ENCODE measurements at places on chromosomes 1 and 21.

- no peak for DNase-seq
Observed at GRCh38 chr21:14753069-14753465, 207.0 kb upstream of the SAMSN1 start.

DNA sequence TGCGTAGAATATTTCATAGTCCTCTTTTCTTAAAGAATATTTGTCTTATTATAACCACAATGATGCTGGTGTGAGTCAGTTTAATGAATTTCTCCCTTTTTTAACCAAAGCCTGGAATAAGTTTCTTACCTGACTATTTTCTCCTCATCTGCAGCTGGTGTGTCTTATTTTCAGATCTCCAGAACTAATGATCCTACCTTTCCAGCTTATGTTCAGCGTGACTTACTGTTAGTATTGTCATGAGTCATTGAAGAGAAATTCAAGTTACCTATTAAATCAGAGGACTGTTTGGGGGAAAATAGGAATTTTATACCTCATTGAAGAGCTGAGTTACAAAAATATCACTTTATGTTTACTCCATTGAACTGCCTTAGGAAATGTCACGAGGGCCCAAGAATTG lies 482.1 kb downstream of the RWDD3 start:
- DNase-seq, result no peak

- no peak for DNase-seq
Observed at GRCh38 chr1:50976890-50977574, 7.0 kb downstream of the CDKN2C start.

DNA sequence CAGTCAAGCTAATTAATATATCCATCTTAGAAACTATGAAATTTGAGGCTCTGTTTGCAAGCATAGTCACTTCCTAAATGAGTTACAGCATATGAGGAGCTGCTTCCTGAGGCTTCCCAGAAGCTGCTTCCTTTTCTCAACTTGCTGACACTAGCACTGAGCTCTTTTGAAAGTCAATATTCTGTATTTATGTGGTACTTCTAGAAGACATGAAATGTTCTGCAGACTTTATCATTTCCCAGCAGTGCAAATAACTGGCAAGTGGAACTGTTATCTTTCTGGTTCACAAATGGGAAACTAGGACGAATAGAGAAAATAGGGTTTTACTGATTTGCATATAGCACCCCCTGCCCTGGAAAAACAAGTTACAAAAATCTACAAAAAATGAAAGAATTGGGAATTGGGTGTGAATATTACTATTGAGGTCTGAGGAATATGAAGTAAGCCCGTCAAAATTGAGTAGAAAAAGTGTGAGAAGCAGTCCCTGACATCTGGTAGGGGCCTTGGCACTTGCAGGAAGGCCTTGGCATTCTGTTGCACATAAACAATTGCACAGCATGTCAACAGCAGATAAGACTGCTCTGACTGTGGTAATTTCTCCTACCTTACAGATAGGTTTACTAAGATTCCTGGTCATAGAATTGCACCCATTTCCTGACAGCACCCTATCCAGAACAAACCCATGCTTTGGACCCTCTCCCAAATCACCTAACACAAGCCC lies 7.1 kb downstream of the GIPC2 start:
- no peak for DNase-seq

DNA sequence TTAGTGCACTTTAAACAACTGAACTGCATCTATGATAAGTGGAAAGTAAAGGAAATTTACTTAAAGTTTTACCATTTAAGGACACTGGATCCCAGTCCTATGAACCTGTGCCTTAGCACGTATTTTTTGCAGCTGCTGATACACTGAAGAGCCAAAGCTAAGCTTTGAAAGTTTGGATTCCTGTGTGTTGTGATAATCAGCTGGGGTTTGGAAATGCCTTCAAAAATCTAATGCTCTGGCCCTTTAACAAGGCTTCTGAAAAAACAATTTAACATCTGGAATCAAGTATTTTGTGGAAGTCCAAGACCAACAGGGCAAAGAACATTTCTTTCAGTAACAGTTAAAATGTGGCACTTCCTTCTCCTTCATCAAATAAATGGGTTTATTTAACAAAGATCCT lies 51.8 kb downstream of the DDAH1 start:
- no peak for DNase-seq

GRCh38 chr1:192395211-192395610 lies 78.4 kb downstream of the RGS21 start:
- DNase-seq, result no peak

DNA sequence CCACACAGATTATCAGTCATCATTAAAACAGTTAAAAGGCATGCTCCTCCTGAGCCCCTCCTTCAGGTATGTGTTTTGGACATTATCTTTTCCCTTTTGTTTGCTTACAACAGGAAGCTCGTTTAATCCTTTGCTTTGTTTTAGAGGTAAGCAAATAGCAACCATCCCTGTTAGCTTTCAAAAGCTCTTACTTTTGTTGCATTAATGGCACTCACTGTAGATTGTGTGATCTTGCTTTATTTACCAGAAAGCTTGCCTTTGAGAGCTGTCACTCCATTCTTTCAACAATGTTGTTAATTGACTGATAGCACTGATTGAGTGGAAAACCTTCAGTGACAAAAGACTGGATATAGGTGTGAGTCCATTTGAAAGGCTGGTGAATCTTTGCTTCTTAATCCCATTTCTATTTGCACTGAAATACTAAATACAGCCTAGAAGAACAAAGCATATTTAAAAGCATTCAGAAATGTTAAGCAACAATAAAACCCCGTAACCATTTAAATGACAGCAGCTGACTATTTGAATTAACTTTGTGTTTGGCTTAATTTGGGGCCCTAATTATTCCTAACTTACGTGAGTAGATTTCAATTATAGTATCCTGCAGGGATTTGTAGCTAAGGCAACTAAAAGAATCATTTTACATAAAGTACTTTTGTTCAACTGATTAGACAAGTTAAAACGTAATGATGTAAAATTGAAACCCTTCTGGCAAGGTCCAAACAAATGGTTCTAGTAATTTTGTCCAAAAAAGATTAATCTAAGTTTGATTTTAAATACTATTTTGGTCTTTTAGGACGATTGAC lies 48.3 kb downstream of the ADGRL2 start:
- no peak for DNase-seq

DNA sequence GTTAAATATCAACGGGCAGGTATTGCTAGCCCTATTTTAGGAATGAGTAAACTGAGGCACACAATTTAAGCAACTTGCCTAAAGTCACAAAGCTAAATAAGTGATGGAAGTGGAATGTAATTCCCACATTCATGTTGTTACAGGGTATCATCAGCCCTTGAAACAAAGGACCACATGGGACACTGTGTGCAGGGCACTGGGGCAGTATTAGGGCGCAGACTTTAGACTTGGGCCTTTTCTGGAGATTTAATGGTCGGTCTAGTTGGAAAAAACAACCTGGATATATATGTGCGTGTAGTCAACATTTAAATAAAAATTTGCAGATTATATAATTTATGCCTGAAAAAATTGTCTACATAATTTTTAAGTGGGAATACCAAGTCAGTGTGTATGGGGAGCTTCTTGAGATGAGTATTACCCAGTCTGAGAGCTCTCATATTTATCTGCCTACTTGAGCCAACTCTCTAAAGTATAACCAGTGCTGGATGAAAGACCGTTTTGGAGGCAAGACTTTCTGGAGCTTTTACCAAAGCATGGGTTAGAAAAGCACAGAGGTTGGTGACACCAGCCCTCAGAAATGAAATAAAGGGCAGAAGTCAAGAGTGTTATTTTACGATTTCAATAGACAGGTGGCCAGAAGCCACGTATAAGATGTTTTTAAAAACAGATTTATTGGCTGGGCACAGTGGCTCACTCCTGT lies 1.6 kb downstream of the KDM1A start:
- DNase-seq, result no peak

DNA sequence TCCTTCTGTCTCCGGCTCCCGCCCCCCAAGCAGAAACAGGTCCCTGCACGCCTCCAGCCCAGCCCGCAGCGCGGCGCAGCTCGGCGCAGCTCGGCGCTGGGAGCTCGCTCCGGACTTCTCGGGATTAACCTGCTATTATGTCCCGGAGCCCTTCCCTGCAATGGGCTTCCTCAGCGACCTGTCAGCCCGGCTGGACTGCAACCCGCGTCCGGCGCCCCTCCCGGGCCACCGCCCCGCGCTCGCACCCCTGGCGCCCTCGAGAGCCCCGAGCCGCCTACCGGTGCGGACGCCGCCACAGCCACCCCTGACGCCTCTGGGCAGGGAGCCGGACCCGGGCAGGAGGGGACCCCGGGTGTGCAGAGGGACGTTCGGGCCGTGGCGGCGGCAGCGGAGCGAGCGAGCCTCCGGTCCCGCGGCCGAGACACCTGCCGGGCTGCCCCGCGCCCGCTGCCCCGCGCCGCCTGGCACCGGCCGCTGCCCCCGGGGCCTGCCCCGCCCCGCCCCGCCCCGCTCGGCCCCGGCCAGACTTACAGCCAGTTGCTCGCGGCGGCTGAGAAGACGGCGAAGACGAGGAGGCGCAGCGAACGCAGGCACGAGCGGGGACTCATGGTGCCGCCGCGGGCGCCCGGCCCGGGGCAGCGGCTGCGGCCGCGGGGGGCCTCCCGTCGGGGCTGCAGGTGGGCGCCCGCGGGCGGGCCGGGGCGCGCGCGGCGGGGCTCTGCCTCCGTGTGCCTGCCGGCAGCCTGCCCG lies 407 bp downstream of the WNT4 start:
- no peak for DNase-seq
